Natural killer cell (primary cell): ENCODE measurements at places on chromosomes 12 and 14. TPM values are rescaled to one million over a fixed set of nuclear protein-coding genes. Genes with fewer than 3 reads are reported as not detected.

GRCh38 chr14:63192085-63192484 is 12.2 kb upstream of the RHOJ start:
- no peak overlapping the region for H3K4me3 ChIP-seq
- H3K4me1 ChIP-seq = no peaks in the 10 kb centered on the region
- no peaks in the 10 kb centered on the region for H3K36me3 ChIP-seq
- H3K27ac ChIP-seq = no peak overlapping the region
- H3K27me3 ChIP-seq = no peaks in the 10 kb centered on the region

ACOT6 gene
- total RNA-seq = not detected

DNA sequence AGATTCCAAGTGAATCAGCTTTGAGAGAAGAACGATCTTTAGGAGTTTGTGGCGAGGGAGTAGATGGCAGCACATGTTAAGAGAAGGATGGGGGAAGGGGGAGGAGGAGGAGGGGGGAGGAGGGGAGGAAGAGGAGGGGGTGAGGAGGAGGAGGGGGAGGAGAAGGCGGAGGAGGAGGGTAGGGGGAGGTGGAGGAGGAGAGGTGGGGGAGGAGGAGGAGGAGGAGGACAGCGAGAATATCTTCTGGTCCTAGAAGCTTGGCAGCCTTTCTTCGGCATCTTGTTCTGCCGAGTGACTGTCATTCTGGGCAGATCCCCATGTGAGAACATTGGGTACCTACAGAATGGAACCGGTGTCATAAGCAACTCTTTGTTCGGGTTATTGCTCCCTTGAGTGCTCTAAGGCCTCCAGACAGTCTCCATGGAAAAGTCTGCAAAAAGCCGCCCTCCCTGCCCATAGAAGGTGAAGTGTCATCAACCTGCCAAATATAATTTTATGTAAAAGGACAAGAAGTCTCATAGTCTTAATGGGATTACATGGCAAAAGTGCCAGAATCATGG is 6.9 kb downstream of the RFC5 start:
- no peaks in the 10 kb centered on the region for H3K4me1 ChIP-seq
- H3K36me3 ChIP-seq = peaks cover 33% of the 10 kb centered on the region
- DNase-seq = no peak
- no peak overlapping the region for H3K27ac ChIP-seq
- H3K27me3 ChIP-seq = no peaks in the 10 kb centered on the region

NUAK1 gene
- total RNA-seq = 3.4 TPM

DNA sequence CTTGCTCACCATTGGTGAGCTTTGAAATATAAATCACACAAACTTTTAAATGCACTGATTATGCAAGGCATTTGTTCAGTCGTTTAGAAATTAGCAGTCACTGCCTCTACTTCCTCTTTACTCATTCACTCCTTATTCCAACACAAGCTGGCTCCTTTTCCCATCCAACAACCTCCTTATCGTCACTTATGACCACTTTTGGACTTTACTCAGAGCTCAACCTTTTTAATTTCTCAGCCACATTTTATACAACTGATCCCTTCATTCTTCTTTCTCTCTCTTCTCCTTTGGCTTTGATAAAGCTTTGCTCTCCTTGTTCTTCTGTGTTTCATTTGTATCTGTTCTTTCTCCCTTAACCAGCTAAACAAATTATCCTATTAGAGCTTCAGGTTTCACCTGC is 126.4 kb upstream of the PLEKHA5 start:
- no peak overlapping the region for H3K27ac ChIP-seq
- no peak for DNase-seq
- no peaks in the 10 kb centered on the region for H3K27me3 ChIP-seq
- H3K4me1 ChIP-seq = no peaks in the 10 kb centered on the region

GRCh38 chr14:57058319-57058718 is 210.4 kb downstream of the EXOC5 start:
- no peak overlapping the region for H3K4me3 ChIP-seq
- H3K4me1 ChIP-seq = no peaks in the 10 kb centered on the region
- DNase-seq = no peak
- H3K27ac ChIP-seq = no peak overlapping the region

NPFF gene
- total RNA-seq = not detected

MYO1A gene
- not detected for total RNA-seq

EMC9 gene
- 12.0 TPM for total RNA-seq
